ENCODE measurements at places on chromosomes 2 and 18. TPM values are rescaled to one million over a fixed set of nuclear protein-coding genes. Genes with fewer than 3 reads are reported as not detected.

Gene YES1
- 57.0 TPM for total RNA-seq

- peak; percentile 16 for DNase-seq
- no peak overlapping the region for H3K27ac ChIP-seq
- no peaks in the 10 kb centered on the region for H3K36me3 ChIP-seq
- H3K4me3 ChIP-seq, result no peak overlapping the region
These were observed 184.5 kb upstream of the CWC22 start for GRCh38 chr2:180191432-180192124.

- no peak for DNase-seq
- H3K27me3 ChIP-seq, result no peaks in the 10 kb centered on the region
- H3K36me3 ChIP-seq, result no peaks in the 10 kb centered on the region
- H3K4me1 ChIP-seq, result peaks cover 13% of the 10 kb centered on the region
- no peak overlapping the region for H3K4me3 ChIP-seq
These were observed 107.7 kb upstream of the PPP1CB start for GRCh38 chr2:28643911-28644334.

DNA sequence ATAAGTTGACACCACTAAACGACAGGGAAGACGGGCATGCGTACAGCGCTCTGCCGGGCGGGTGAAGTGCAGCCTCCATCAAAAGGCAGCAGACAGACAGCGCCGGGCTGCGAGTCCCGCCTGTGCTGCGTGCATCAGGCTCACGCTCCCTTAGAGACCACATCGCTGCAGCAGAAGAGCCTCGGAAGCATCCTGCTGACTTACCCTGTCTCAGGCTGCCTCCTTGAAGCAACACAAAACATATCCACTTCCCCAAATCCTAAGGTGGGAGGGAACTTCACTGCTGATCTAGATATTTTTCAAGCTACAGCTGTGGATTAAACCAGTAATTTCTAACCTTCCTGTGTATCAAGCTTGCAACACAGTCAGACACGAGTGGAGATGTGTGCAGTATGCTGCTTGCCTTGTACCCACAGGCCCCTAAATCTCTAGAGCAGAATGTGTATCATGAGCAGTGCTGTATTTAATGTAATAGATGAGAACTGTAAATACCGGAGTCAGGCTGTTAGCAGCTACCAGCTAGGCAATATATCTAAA lies 6.4 kb downstream of the MYT1L start:
- peaks cover 12% of the 10 kb centered on the region for H3K27me3 ChIP-seq
- no peaks in the 10 kb centered on the region for H3K4me1 ChIP-seq
- no peak for DNase-seq
- H3K27ac ChIP-seq, result no peak overlapping the region

- no peak overlapping the region for H3K27ac ChIP-seq
- DNase-seq, result no peak
- no peaks in the 10 kb centered on the region for H3K27me3 ChIP-seq
These were observed 9.1 kb upstream of the SERPINB5 start for GRCh38 chr18:63467699-63468098.

Gene ADGRF3
- total RNA-seq, result 0.31 TPM

Gene SOCS6
- total RNA-seq, result 16.6 TPM

DNA sequence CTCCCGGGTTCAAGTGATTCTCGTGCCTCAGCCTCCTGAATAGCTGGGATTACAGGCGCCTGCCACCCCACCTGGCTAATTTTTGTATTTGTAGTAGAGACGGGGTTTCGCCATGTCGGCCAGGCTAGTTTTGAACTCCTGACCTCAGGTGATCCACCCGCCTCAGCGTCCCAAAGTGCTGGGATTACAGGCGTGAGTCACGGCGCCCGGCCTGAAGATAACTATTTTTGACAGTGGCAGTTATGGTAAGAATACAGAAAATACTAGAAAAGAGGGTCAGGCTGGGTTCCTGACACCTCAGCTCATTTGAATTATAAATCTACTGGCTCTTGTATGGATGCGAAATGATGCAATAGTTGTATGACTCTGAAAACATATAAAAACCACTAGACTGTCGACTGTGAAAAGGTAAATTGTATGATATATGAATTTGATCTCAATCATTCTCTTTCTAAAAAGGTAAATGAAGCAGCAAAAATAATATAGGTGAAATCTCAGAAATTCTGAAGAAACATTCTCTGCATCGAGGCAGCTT lies 11.1 kb upstream of the DGKD start:
- no peaks in the 10 kb centered on the region for H3K36me3 ChIP-seq
- no peak for DNase-seq
- peaks cover 2% of the 10 kb centered on the region for H3K4me1 ChIP-seq

DNA sequence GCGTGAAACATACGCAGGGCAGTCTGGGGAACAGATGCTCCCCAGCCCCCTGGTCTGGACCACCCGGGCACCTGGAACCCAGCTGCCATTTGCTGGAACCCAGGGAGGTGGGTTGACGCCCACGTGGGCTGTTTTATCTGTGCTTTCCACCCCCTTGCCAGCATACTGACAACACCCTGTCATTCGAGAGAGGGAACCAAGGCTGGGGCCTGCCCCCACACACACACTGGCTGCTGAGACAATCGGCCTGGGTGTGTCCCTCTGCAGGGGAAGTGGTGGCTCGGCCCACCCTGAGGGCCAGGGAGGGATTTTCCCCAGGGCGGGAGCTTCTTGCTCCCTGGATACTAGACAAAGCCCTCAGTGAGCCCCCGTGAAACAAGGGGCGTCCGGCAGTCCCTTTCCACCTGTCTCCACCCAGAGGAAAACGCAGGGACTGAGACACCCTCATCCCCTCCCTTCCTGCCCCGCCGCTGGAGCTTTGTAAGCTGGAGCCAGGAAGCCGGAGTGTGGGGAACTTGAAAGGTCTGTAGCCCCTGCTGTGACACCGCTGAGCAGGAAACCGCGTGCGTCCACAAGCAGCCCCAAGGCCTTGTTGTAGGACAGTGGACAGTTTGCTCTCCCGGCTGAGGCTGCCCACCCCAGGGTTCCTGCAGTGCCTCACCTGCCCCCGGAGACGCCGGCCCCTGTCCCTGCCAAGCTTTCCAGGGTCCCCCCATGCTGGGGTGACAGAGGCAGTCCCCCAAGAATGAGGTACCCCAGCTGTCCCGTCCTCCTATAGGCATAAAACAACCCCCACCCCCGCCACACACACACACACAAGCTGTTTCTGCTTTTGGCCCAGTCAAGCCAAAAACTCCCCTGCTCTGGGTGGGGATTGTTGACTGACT lies 14.1 kb upstream of the KLF11 start:
- H3K4me3 ChIP-seq, result no peak overlapping the region
- no peak for DNase-seq
- H3K4me1 ChIP-seq, result peaks cover 21% of the 10 kb centered on the region

Gene RAB6C
- 0.09 TPM for total RNA-seq

GRCh38 chr2:30561349-30561748 lies 114.3 kb downstream of the LCLAT1 start:
- H3K4me1 ChIP-seq, result no peaks in the 10 kb centered on the region
- no peak for DNase-seq
- H3K4me3 ChIP-seq, result no peak overlapping the region
- H3K36me3 ChIP-seq, result peaks cover 3% of the 10 kb centered on the region

Gene MAPK4
- 4.7 TPM for total RNA-seq

Gene LCT
- total RNA-seq, result not detected

Gene LAMA3
- total RNA-seq, result 6.3 TPM

- no peaks in the 10 kb centered on the region for H3K4me1 ChIP-seq
- H3K36me3 ChIP-seq, result peaks cover 10% of the 10 kb centered on the region
- H3K4me3 ChIP-seq, result no peak overlapping the region
- no peak overlapping the region for H3K27ac ChIP-seq
These were observed 34.3 kb downstream of the DARS1 start for GRCh38 chr2:135951041-135951583.

DNA sequence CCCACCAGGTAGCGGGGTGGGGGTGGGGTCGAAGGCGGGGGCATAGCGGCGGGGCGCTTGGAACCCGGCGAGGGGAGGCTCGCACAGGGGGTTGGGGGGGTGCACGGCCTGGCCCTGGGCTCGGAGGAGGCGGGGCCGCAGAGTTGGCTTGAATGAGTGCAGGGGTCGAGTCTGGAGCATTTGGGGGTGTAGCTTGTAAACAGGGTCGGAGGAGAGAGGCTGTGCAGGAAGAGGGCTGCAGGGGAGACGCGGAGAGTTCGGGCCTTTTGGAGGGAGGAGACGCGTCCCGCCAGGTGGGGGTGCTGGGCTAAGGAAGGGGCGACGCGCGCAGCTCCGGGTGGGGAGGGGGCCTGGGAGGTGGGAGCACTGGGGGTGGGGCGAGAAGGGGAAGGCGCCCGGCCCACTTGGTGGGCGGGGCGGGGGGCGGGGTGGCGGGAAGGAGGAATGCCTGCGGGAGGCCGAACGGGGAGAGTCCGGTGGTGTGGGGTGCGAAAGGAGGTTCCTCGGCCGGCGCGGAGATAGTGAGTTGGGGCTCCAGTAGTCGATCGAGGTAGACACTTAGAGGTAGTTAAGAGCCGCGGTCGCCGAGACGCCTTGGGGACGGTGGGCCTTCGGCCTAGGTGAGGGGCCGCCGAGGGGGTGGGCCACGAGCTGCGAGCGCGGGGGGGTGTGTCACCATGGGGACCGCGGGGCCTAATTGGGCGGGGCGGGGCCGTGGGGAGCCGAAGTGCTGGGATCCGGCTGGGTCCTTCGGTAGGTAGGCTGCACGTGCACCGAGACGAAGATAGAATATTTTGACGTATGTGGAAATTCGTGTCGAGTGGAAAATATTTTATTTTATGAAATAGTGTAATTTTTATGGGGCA lies 774 bp downstream of the MSH6 start:
- peak; percentile 86 for DNase-seq
- H3K4me1 ChIP-seq, result peaks cover 9% of the 10 kb centered on the region
- H3K4me3 ChIP-seq, result peak overlapping the region; percentile 72
- peak overlapping the region; percentile 94 for H3K27ac ChIP-seq
- no peaks in the 10 kb centered on the region for H3K27me3 ChIP-seq

Gene CKAP2L
- total RNA-seq, result 5.5 TPM

GRCh38 chr18:10140461-10141282 lies 226.9 kb downstream of the VAPA start:
- H3K4me1 ChIP-seq, result peaks cover 40% of the 10 kb centered on the region
- no peak overlapping the region for H3K27ac ChIP-seq
- DNase-seq, result no peak
- H3K36me3 ChIP-seq, result no peaks in the 10 kb centered on the region

DNA sequence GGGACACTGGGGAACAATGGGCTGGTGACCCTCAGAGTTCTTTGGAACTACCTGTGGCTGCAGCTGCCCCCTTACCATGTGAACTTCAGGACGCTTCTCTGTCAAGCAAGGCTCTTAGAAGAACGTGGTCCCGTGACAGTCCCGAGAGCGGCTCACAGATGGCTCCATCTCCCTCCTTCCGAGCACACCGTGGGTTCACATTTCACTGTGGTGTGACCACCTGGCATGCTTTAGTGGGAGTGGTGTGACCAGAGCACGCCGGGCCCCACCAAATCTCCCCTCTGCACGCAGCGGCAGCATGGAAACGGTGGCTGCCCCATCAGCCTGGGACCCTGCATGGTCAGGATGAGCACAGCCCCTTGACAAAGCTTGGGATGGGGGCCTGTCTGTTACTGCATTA lies 9.7 kb upstream of the TPO start:
- H3K4me1 ChIP-seq, result no peaks in the 10 kb centered on the region
- no peak overlapping the region for H3K4me3 ChIP-seq
- no peak for DNase-seq
- no peaks in the 10 kb centered on the region for H3K36me3 ChIP-seq

DNA sequence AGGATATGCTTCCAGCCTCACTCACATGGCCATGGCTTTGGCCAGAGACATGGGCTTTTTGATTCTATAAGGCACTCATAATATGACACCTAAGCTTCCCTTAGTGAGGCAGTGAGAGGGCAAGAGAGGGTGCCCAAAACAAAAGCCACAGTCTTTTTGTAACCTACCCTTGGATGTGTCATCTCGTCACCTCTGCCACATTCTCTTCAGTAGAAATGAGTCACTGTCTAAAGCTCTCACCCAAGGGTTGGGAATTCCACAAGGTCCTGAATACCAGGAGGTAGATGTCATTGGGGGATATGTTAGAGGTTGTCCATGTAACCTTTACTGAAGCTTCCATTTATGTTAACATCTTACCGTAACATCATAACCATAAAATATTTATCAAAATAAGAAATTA lies 108.4 kb downstream of the ALMS1 start:
- no peak for DNase-seq
- H3K36me3 ChIP-seq, result peaks cover 14% of the 10 kb centered on the region
- no peak overlapping the region for H3K27ac ChIP-seq
- H3K4me3 ChIP-seq, result no peak overlapping the region
- H3K4me1 ChIP-seq, result no peaks in the 10 kb centered on the region

DNA sequence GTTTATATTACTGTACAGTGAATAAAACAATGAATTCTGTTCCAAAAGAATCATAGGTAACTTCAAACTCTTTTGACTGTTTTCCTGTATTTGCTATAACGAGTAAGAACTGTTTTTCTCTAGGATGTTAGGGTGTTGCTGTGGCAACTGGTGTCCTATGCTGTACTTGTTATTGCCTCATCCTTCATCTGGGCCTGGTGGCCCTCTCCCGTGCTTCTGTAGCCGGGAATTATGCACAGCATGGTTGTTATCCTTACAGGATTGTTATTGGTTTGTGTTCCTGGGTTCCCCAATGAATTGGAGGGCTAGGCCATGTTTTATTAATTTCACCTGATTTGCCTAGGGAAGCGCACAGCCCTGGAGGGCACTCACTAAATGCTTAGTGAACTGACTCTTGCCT lies 279.2 kb downstream of the PTPRM start:
- H3K4me1 ChIP-seq, result no peaks in the 10 kb centered on the region
- H3K27me3 ChIP-seq, result no peaks in the 10 kb centered on the region
- H3K36me3 ChIP-seq, result no peaks in the 10 kb centered on the region
- no peak overlapping the region for H3K27ac ChIP-seq
- no peak for DNase-seq

All from muscle of leg (tissue), 16 donors.